ENCODE measurements at places on chromosomes 11 and 22.

- DNase-seq = no peak
These were observed 428 bp downstream of the CDKN1C start for GRCh38 chr11:2885017-2885677.

- no peak for DNase-seq
These were observed 163.4 kb downstream of the INSC start for GRCh38 chr11:15278128-15278527.

- DNase-seq = no peak
These were observed 66.4 kb downstream of the CD82 start for GRCh38 chr11:44631831-44632230.

- no peak for DNase-seq
These were observed 390 bp upstream of the HTATIP2 start for GRCh38 chr11:20363149-20363499.

DNA sequence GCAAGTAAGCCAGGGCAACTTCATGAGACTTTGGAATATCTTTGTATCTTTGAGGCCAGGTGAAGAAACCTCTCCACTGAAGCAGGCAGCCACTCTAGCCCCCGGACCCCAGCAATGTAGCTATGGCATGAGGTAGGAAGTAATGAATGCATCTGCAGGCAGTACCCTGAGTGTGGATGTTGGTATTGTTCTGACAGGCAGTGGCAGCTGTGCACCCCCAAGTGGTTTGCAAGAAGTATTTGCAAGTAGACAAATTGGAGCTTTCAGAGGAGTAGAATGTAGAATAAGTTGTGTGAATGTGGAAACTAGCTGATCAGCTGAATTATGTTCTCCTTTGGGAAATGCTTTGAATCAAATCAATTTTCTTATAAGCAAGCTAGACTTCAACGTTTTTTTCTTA, 194.4 kb upstream of the PGR start:
- DNase-seq = no peak

GRCh38 chr11:88355887-88356286, 18.4 kb upstream of the CTSC start:
- no peak for DNase-seq

GRCh38 chr11:45967506-45967905, 45.0 kb downstream of the LARGE2 start:
- no peak for DNase-seq

DNA sequence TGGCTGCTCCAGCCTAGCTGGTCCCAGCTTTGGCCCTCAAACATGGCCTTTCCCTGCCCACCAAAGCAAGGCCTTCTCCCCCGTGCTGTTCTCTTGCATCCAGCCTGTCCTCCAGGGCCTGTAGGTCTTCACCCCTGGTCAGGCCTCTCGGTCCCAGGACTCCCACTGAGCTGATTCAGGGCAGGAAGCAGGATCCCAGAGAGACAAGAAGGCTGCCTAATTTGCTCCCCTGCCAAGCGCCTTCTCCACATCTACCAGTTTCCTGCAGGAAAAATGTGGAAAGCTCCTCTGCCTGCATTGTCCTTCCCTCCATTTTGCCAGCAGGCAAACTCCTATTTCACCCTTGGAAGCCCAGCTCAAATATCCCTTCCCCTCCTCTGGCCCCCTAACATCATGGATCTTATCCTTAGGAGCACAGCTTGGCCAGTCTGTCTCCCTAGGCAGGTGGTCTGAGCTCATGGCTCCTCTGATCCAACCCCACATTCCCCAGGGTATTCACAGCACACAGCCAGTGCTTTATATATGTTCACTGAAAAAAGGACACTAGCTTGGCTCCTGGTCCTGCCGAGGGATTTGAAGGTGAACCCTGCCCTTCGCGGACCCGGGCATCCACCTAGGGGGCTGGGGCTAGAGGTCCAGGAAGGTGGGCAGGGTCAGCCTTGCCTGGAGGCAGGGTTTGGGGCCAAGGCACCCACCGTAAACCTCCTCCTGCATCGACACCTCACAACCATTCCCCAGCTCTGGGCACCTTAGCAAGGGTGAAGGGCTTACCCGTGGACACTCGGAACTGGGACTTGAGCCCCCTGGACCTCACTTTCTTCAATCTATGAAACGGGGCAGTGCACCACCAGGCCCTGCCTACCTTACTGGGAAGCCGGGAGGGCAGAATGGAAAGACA, 968 bp downstream of the RHBDD3 start:
- no peak for DNase-seq

GRCh38 chr11:23725752-23726151, 771.1 kb upstream of the LUZP2 start:
- no peak for DNase-seq

GRCh38 chr11:111977146-111978027, 40.2 kb downstream of the DIXDC1 start:
- no peak for DNase-seq

GRCh38 chr22:43262990-43263644, 76.2 kb upstream of the TTLL12 start:
- DNase-seq = peak; percentile 9

- no peak for DNase-seq
These were observed 837.8 kb downstream of the TBC1D22A start for GRCh38 chr22:47600281-47600680.

DNA sequence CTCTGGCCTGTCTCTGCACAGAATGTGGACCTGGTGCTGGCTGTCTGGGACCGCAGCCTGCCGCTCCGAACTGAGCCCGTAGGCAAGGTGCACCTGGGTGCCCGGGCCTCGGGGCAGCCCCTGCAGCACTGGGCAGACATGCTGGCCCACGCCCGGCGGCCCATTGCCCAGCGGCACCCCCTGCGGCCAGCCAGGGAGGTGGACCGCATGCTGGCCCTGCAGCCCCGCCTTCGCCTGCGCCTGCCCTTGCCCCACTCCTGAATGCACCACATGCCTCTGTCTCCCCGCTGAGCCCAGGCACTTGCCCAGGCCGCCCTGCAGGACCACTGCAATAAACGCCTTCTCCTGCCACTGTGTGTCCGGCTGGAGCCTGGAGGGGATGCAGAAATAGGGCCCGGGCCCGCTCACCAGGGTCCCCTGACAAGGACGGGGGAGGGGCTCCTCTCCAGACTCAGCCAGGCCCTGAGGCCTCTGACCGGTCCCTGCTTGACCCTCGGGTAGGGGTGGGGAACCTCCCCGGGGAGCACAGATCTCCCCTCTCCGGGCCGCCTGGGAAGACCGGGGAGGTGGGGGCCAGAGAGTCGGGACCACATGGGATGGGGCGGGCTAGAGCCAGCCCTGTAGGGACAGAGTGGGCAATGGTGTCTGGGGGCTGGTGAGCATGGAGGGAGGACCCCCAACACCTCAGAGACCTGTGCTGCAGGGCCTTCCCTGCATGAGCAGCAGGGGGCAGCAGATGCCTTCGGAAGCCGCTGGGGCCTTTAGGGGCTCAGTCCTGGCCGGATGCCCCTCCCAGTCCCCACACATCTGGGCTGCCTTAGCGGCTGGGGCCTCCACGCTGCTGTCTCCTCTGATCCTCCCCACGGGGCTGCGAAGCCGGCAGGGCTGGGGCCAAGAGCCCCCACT, 1.4 kb upstream of the TNNI2 start:
- peak; percentile 60 for DNase-seq

GRCh38 chr11:12882670-12883069, 126.4 kb upstream of the RASSF10 start:
- no peak for DNase-seq

GRCh38 chr11:105700271-105700670, 90.4 kb downstream of the GRIA4 start:
- DNase-seq = no peak

DNA sequence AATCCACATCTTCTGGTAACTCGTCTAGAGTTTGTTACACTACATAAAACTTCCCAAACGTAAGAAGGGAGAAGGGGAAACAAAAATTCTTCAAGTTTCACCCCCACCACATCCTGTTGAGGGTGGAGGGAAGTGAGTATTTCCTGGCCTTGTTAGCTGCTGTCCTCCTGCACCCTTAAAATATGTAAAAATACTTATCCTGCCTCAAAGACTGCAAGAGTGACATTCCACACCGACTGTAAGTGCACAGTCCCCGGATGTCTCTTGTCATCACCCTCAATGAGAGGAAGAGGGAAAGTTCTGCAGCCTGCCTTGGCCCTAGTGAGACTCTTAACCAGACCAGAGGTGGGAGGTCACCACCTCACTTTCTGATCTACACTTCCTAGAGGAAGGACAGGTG, 3.3 kb downstream of the TMEM121B start:
- no peak for DNase-seq

GRCh38 chr11:69460540-69461257, 20.8 kb upstream of the LINC01488 start:
- DNase-seq = no peak

- DNase-seq = no peak
These were observed at the start of gene PHLDA2 for GRCh38 chr11:2928605-2929530. Gene PHLDA2, minus strand, starts transcription at chr11:2929420. Its CDS starts 56 bp downstream, at chr11:2929364.

DNA sequence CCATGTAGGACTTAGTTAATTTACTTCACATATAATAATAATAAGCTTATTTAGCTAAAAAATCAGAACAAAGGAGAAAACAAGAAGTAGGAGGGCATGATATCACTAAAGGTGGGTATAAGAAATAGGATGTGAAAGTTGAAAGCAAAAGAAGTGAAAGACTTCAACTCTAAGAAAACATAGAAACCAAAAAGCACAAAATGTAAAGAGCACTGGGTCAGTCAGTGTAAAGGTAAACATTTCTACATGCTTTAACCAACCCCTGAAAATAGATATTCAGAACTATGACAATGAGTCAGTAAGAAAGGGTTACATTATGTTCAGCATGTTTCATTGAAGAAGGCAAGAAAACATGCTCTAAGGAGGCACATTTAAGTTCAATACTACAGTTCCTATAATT, 298.8 kb downstream of the SWAP70 start:
- DNase-seq = no peak

DNA sequence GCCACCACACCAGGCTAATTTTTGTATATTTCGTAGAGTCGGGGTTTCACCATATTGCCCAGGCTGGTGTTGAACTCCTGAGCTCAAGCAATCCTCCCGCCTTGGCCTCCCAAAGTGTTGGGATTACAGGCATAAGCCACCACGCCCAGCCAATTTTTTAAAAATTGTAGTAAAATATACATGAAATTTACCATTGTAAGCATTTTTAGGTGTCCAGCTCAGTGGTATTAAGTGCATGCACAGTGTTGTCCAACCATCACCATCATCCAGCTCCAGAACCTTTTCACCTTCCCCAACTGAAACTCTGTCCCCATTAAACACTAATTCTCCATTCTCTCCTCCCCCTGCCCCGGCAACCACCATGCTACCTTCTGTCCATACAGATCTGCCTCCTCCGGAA, 8.5 kb downstream of the FADS3 start:
- DNase-seq = no peak

DNA sequence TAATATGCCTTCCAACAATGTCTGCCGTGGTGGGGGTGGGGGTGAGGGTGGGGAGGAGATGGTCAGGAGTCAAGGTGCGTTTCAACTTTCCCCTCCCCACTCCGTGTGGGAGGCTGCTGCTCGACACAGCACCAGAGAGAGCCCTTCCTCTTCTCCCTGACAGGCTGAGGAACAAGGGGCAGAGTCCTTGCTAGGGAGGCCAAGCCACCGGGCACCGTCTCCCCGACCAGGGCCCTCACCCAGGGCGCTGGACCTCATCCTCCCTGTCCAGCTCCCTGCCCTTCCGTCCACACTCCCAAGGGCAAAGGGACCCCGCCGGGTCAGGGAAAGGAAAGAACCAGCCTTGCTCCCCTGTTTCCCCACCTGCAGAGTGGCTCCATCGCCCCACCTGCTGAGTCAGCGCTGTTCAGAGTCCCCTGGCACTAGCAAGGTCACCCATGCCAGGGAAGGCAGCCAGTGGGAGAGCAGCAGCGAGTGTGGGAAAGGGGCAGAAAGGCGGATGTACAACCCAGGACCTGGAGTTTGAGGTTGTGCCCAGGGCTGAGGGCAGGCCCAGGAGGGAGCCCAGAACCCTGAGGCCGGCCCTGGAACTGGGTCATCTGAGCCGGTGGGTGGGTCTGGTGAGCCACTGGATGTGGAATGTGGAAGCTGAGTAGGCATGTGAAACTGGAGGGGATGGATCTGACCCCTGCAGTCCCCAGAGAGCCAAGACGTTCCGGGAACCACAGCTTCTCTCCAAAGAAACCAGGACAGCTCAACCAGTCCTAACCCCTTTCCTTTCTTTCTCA, 47.2 kb downstream of the BUD13 start:
- no peak for DNase-seq

DNA sequence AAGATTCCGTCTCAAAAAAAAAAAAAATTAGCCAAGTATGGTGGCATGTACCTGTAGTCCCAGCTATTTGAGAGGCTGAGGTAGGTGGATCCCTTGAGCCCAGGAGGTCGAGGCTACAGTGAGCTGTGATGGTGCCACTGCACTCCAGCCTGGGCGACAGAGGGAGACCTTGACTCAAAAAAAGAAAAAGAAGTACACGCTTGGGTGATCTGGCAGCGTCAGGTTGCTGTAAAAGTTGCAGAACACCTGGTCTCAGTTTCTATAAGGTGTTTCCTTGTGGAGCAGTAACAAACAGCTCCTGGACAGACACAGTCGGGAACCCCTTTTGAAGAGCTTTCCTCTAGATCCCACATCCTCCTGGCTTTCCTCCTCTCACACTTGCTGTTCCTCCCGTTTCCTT, 45.8 kb downstream of the SCGB1A1 start:
- DNase-seq = no peak

DNA sequence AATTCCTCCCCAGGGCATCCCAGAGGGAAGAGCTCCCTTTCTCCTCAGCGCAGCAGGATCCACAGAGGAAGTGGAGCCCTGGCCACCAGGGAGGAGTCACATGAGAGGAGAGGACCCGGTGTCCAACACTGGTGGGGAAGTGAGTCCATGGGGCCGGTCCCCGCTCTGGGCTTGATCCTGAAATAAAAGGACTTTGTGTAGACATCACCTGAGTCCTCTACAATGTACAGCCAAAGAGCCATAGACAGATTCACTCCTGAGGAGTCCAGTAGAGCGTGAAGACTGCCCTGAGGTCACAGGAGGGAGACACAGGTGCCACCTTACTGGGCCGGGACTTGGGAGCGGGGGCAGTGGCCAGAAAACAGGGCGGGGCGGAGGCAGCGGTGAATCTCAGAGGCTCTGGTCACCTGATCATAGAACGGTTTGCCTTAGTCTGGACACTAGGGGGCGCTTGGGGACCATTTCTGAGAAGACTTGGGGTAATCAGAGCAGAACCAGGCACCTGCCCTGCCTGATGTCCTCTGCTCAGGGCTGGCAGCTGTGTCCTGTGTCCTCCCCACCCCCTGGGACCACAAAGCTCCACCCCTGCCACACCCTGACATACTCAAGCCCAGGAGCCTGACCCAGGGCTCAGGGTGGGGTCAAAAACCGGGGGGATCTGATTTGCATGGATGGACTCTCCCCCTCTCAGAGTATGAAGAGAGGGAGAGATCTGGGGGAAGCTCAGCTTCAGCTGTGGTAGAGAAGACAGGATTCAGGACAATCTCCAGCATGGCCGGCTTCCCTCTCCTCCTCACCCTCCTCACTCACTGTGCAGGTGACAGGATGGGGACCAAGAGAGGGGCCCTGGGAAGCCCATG, 112.7 kb downstream of the VPREB1 start:
- DNase-seq = peak; percentile 38
